ENCODE measurements at places on chromosomes 16 and 17.

DNA sequence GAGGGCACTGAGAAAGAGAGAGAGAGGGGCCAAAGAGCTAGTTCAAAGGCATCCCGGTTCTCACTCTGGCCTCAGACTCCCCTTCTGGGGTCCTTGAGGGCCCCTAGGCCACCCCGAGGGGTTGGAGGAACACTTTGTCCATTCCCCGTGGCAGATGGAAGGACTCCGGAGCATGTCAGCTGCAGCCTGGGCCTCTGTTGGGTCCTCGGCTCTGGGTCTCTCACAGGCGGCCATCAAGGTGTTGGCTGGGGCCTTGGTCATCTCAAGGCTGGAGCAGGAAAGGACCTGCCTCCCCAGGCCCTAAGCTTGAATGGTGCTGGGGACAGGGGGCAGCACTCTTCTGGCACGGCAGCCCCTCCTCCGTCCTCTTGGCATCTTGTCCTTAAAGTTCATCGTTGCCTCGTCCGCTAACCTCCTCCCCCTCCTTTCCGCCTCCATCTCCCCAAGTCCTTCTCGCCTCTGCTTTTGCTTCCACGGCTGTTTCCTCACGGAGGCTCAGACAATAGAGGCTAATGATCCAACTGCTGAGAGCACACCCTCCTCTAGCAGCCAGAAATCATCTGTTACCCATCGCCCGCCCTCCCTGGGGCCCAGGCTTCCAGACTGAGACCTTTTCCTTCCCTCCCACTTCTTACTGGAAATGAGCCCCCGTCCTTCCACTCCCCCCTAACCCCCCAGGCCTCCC lies 23.3 kb downstream of the CCR7 start:
- no peak for DNase-seq

- no peak for DNase-seq
Measured at GRCh38 chr16:13919330-13919682, 648 bp upstream of the ERCC4 start.

DNA sequence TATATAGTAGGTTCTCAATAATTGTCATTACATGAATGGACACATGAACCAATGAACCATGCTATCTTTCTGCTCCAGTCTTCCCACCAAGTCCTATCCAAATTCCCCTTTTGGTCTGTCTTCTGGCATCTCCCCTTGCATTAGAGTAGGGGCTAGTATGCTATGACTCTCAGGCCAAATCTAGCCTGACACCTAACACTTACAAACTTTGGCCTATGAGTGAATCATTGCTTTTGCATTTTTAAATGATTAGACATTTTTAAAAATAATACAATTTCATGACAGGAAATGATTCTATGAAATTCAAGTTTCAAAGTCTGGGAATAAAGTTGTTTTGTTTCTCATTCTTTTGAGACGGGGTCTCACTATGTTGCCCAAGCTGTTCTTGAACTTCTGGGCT lies 102.5 kb upstream of the MAF start:
- DNase-seq = no peak

DNA sequence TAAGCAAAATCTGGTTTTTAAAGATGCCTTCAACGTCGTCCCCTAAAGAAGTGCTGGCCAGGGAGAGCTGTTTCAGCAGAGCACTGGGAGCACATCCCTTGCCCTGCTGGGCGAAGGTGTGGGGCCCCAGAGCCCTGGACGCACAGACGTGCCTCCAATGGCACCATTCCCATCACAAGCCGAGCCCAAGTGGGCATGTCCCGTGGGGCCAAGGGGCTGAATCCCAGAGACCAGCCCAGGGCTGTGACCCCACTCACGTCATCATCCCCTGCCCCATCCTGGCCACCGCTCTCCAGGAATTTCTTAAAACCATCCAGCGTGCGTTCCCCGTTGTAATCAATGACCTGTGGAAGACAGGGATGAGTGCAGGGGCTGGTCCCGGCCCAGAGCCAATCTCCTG lies 10.0 kb upstream of the PPP1R27 start:
- no peak for DNase-seq

DNA sequence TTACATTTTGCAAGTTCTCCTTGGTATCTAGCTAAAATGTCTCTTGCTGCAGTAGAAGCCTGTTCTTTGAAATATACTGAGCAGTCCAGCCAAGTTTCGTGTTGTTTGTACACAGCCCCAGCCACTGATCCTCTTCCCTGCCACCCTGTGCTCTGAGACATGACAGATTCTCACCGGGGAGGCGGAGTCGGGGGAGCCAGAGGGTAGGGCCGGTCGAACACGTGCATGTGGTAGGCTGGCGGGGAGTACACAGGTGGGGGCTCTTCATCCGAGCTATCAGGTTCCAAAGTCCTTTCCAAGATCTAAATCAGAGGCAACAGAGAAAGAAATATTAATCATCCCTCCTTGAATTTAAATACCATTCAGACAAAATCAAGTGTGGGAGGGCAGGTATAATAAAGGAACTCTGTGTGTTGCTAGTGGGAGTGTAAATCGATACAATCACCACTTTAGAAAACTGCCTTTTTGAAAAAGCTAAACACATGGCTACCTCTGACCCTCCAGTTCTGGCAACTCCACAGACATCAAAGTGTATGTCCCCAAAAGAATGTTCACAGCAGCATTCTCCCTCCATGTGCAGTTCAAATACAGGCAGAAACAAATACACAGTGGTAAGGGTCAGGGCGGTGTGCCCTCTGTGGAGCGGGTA lies 29.7 kb upstream of the MRPS23 start:
- no peak for DNase-seq

- DNase-seq = no peak
Measured at GRCh38 chr17:67047382-67047781, 3.0 kb downstream of the CACNG1 start.

DNA sequence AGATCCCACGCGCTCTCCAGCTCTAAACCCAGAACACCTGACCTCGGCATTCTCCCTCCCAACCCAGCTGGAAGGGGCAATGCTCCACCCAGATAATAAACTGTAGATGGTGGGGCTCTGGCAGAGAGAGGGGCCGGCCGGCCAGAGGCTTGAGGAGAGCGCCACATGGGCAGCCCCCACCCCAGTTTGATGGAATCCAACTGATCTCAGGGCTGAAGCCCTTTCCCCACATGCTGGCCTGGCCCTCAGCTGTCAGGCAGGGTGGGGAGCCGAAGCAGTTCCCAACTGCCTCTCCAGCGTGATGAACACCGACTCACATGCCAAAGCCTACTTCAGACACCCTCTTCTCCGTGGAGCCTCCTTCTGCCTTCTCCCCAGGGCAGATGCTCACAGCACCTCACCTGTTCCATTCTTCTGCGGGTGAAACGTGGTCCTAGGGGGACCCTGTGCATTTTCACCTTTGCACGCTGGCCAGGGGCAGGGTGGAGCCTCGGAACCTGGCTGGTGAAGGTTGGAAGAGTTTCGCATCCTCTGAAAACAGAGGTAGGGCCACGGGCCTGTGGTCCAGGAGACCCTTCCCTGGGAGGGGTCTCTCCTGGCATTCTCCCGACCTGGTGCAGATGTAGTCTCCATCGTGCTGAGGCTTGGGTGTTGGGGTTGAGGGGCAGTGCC lies 65.7 kb upstream of the ZNF469 start:
- DNase-seq = no peak

DNA sequence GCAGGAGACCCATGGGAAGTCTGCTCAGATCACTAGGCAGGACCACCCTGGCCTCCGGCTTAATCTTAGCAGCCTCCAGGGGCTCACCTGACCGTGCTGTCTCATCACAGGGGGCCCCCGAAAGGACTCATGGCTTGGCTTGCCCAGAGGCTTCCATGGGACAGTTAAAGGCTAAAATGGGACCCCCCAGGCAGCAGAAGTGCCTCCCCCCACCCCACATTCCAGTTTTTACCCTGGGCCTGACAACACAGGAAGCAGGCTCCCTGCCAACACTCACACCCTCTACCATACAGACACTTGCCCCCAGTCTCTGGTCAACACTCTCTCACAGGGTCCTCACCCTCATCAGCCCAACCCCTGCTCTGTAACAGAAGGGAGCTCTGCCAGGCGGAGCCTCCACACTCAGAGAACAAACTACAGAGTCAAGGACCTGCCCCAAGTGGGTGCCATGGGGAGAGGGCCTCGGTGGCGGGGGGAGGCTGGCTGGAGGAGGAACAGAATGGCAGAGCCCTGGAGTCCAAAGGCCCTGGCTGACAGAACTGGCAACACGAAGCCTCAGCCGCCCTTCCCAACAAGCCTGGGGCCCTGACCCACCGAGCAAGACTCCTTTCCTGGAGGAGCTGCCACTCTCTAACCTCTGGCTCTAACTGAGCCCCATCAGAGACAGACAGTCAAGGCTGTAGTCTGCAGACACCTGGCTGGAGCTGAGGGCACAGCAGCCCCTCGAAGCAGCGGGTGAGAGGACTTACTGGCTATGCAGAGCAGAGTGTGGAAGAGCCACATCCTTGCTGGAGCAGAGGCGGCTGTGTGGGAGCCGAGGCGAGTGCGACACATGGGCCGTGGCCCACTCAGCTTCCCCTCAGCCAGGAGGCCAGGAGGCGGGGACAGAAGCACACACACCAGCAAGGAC lies at the start of gene ITGAE:
Gene ITGAE (minus strand): TSS at position 827 of the 910 bp plus-strand sequence. CDS start 44 bp downstream, at position 783.
- DNase-seq = no peak

DNA sequence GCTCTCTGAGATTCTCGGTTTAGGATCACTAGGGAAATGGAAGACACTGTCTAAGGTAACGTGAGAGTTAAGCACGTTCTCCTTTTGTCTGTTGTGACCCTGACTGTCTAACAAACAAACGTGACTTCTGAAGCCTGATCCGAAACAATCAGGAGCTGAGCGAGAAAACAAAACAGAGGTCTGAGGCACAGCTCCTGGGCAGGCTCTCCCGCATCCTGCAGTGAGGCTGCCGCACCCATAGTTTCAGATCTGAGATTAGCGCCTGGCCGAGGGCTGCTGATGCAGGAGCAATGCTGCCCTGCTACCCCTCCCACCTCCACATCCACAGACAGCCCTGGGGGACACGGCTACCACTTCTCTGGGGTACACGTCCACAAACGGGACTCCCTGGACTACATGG lies 46.7 kb downstream of the RNF157 start:
- DNase-seq = peak; percentile 69

DNA sequence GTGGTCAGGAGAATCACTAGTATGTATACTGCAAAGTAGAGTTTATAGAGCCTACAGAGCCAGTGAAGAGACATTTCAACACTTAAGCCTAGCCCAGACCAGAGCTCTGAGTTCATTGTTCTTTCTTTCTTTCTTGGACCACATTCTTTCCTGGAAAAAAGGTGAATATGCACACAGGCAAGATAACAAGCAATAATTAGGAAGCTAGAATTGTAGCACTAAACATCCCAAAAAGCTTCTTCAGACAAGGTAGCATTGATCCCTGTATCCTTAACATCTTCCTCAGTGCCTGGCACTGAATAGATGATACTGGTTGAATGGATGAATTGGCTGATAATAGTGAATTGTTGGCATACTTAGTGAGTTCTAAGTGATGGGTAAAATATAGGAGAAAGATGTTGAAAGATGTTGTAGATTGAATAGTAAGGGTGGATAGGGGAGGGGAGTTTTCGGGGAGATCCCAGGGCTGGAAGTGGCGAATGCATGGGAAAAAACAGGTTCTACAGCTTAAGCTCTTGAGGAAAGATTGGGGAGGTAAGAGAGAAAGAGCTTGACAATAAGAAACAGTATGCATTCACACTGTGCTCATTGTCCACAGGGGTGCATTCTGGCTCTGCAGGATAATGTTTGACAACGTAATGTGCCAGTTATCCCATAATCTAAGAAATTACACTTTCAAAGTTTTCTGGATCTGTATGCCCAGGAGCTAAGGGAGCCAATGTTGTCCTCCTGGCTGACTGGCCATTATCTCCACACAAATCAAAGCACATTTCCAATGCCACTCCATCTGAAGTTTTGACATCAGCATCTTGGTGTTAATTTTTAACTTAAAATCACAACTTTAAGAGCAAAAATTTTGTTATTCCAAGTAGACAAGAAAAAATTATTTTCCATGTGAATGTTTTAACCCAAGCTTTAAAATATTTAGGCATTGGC lies 35.6 kb downstream of the TUBD1 start:
- DNase-seq = no peak

GRCh38 chr17:7988750-7989178 lies 13.7 kb upstream of the GUCY2D start:
- peak; percentile 82 for DNase-seq

DNA sequence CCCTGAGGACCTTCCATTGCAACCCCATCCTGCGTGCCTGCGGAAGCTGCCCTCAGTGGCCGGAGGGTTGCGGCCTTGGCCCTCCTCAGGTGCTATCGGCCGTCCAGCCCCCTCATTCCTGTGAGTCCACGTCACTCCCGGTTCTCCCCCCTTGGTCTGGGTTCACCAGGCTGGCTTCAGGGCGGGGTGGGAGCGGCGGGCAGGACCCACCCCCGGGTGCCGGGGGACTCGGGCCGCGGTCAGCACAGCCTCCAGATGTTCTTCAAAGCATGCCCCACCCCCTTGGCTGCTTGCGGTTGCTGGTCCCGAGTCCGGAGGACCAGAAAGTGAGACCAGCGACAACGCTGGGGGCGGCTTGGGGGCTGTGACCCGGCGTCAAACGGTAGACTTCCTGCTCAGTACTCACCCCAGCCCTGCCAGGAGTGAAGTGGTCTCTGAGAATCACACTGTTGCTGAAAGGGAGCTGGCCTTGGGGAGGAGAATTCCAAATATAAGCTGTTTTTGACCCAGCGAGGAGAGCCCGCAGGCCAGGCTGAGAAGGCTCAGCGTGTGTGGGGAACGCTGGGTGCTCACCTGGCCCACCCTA lies 4.5 kb downstream of the ZNF469 start:
- no peak for DNase-seq

- DNase-seq = no peak
Measured at GRCh38 chr17:45073414-45074070, 12.4 kb downstream of the NMT1 start.

- no peak for DNase-seq
Measured at GRCh38 chr17:73555199-73555960, 88.9 kb downstream of the SDK2 start.

DNA sequence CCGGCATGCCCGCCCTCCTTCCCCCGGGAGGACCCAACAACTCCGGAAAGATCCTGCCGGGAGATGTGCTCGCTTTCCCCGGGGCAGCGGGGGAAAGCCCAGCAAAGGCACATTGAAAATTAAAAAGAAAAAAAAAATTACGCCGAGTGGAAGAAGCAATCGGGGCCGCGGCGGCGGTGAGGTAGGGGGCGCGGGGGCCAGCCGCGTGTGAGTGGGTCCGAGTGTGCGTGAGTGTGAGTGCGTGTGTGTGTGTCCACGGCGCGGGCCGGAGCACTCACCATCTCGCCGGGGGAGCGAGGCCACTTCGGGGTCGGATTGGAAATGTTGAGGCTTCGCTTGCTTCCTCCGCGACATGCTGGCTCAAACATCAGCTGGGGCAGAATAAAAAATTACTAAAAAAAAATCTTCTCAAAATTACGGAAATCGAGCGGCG lies at the start of gene SALL1:
Gene SALL1 (minus strand): TSS at position 383 of the 433 bp plus-strand sequence. CDS start 29 bp downstream, at position 354.
- DNase-seq = no peak

- DNase-seq = no peak
Measured at GRCh38 chr16:56810954-56811353, 54.1 kb upstream of the SLC12A3 start.

- DNase-seq = no peak
Measured at GRCh38 chr16:11349599-11350276, 4.5 kb downstream of the RMI2 start.
